ENCODE measurements at places on chromosomes 5 and 9. TPM values are rescaled to one million over a fixed set of nuclear protein-coding genes. Genes with fewer than 3 reads are reported as not detected.

- DNase-seq = peak; percentile 3
Measured at GRCh38 chr5:102865510-102866236, 110.6 kb downstream of the PAM start.

- no peak for DNase-seq
Measured at GRCh38 chr5:160565376-160565775, 143.7 kb downstream of the PTTG1 start.

DNA sequence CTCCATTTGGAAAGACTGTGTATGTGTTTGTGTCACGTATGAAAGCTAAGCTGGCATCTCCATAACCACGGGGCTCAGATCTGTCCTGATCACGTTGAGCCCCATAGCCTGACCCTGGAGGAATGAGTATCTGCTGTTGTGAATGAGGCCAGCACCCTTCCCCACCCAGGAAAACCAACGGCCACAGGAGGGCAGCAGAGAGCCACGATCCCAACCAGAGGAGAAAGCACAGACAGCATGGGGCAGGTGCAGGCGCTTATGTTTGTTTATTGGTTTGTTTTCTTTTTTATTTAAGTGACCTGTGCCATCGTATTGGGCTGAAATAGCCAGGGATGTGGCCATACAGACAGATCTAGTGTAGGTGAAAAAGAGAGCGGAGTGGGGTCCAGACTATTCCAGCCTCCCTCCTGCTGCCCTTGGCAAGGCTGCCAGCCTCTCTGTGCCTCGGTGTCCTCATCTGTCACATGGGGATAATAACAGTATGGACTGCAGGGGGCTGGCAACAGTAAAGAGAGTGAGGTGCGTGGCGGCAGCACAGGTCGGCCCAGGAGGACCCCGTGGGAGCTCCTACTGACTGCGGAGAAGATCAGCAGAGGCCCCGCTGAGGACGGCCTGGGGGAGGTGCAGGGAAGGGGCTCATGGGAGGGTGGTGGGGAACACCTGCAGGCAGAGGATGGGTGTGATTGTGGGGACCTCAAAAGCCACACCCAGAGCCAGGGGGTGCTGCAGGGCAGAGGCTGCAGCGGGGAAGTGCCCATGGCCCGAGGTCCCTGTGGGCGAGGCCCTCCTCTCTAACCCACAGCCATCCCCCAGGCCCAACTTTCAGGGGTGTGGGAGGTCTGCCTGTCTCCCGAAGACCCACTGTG is 12.1 kb downstream of the OR2V2 start:
- peak; percentile 89 for DNase-seq

GRCh38 chr5:123455095-123455494 is 31.9 kb upstream of the CEP120 start:
- no peak for DNase-seq

GRCh38 chr5:131538177-131538593 is 96.8 kb downstream of the RAPGEF6 start:
- peak; percentile 26 for DNase-seq

DNA sequence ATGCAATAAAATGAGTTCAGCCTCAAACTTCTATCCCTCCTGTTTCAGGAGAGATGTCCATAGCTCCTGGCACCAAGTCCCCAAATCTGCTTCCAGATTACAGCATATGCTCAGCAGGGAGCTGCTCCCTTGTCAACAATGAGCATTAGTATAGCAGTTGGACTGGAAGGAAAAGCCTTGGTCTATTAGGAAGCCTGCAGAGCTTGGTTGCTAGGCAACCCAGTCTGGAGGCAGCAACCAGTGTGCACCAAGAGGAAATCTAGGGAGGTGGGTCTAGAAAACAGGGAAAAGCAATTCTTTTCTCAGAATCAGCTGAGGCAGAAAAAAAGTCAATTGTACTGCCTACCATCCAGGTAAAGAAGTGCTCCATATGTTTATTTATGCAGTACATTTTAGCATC is 229.5 kb upstream of the NMUR2 start:
- no peak for DNase-seq

GRCh38 chr5:88269222-88269771 is 652 bp upstream of the TMEM161B start:
- DNase-seq = peak; percentile 37

GRCh38 chr5:34688015-34688810 is 32.1 kb downstream of the RAI14 start:
- DNase-seq = no peak

DNA sequence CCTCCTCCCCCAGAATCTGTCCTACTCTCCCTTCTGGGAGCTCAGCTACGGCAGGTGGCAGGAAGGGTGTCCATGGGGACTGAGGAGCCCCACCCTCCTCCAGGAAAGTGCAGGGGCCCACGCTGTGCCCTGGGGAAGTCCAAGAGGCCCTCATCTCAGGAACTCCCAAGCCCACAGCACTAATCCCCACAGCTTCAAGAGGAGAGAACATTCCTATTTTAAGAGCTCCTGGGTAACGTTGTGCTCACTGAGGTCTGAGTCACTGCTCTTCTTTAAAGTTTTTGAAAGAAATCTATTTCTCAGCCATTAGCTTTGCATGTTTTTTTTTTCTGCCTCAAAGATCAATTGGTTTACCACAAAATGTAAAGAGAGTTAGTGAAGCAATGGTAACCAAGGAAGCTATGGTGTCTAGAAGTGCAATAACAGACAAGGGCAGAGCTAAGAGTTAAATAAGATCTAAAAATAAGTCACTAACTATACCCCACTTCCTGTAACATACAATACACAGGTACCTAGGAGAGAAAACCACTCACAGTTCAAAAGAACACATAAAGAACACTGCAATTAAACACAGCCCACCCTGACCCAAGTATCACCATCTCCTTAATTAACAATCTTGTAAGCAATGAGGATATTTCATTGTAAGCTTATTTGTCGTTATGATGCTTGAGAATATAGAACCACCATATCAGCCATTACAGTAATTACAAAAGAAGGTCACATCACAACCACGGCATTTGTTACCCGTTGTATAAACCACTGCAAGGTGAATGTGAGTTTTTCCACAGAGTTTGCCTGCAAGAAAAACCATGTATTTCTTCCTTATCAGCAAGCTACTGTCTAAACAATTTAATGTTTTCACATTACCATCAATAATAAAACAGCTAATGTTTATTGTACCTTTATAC is 382.3 kb upstream of the SLC30A5 start:
- peak; percentile 51 for DNase-seq

DNA sequence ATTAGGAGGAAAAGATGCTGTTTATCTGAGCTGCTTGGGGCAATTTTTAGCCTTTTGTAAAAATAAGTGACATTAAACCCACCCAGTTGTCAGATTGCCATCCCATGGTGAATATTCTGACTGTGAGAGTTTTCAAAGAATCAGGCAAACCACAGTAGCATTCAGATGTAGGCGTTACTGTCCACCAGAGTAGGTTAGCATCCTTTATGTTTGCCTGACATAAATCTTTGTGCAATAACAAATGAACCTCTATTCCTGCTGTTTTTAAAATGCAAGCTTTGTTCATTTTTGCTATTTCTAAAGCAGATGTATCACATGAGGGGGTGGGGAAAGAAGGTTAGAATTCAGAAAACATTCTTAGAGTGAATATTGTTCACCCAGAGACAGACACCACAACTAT is 427.8 kb downstream of the CDH9 start:
- no peak for DNase-seq

DNA sequence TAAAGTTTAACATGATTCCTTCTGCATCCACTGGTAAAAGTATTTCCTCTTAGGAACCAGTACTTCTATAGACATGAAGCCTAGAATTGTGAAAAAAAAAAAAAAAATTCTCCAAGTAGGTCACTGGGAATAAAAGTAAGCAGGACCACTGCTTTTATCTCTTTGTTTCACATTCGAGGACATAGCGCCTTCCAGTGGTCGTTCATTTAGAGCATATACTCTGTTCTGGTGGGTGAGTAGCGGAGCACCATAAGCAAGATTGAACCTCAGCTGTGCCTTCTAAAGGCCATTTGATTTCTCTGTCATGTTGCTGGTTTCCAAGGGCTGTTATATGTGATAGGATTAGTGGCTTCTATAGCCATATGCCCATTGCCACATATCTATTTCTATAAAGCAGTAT is 393.1 kb downstream of the TMEM232 start:
- DNase-seq = no peak

DNA sequence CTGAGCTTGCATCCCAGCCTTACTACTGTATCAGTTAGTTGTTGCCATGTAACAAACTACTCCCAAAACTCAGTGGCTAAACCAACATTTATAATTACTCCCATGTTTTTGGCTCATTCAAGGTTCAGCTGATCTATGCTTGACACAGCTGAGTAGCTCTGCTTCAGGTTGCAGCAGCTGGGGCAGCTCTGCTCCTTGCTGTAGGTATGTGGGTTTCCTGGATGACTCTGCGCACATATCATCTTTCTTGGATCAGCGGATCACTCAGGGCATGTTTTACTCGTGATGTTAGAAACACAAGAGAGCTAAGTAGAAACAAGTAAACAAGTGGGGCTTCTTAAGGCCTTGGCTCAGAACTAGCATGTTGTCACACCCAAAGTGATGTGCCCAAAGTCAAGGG is 15.1 kb downstream of the TEK start:
- DNase-seq = no peak

DNA sequence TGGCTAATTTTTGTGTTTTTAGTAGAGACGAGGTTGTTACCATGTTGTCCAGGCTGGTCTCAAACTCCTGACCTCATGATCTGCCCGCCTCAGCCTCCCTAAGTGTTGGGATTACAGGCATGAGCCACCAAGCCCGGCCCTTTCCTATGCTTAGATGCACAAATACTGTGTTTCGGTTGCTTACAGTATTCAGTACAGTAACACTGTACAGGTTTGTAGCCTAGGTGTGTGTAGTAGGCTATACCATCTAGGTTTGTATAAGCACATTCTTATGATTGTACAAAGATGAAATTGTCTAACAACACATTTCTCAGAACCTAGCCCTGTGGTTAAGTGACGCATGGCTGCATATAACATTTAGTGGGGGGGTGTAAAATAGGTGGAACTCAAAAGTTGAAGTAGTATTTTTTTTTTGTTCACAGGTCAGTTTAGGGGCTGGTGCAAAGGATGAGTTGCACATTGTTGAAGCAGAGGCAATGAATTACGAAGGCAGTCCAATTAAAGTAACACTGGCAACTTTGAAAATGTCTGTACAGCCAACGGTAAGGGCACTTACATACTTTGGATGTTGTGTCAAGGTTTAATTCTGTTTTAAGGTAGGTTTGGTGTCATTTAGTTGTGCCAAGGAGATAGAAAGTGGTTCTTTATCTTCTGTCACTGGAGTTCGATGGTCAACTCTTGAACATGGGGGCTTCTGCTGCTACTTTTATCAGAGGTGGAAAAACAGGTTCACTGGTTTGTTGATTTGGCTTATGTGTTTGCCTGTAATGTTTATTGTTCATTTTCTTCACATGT is 3.4 kb downstream of the NPM1 start:
- DNase-seq = peak; percentile 24

DNA sequence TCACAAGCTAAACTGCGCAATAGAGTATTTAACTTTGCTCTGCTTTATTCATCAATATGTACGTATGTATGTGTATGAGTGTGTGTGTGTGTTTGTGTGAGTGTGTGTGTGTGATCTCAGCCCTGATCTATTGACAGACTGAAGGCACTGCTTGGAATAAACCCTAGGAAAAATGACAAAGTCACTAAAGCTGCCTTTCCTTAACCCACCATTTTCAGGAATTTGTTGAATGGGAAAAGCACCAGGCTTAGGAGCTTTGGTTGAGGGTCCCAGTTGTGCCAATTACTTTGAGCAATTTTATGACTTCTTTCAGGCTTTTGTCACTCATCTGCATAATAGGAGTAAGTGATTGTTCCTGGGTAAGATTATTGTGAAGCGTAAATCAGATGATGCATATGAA is 108.6 kb upstream of the TLR4 start:
- no peak for DNase-seq

DNA sequence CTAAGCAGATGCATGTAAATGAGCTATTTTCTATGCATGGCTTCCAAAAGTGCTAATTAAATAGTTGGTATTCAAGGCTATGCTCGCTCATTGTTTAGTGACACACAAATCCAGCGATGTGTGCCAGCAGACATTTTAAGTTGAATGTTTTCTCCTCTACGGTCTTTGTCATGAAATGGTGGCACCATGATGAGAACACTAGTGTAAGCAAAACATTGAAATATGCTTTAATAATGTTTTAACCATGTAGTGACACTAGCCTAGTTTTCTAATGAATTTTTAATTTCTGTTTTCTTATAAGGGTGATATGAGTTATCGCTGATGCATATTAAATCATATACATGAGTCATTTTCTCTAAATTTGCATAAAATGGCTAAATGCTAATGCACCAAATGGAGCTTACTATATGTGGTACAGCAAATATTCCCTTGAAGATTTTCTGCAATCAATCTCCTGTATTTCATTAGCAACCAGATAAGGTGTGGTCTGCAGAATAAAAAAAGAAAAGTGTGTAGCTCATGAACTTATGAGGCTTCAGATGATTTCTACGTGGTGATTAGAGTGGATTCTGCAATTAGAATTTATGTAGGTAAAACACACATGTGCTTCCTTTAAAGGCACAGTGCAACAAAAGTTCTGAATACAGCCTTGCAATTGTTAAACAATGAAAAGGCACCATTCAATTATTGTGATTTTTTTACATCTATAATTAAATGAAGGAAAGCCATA is 226.6 kb downstream of the MEF2C start:
- DNase-seq = no peak

GRCh38 chr5:57783693-57784092 is 301.1 kb upstream of the ACTBL2 start:
- DNase-seq = no peak

DNA sequence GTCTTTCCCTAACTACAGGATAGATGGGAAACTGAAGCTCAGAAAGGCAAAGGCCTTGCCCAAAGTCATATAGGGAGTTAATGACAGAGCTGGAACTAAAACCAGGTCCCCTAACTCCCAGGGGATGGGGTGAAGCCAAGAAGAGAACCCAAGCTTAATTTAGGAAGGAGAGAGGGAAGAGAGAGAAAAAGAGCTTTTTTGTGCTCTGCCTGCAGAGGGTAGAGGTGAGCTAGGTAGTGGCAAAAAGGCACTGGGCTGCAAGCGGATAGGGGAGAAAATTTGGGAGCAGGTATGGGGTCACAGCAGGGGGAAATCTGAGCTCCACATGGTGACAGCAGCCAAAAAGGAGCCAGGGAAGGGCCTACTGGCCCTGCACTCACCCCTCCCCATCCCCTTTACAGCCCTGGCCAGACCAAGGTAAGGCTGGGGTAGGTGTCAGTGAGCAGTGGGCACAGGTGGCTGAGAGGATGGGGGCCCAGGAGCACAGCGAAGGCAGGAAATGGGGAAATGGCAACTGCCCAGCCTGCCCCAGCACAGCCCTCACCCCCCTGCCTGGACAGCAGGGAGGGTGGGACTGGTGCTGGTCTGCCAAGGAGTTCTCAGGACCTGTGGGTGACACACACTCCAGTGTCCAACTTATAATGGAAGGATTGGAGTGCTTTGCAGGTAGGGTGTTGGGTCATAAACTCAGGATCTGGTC is 3.3 kb downstream of the ENHO start:
- DNase-seq = no peak

The ABCA2 gene
- 68.6 TPM for total RNA-seq

The OTULINL gene
- 24.7 TPM for total RNA-seq

The EGFL7 gene
- total RNA-seq = not detected

The DEPDC1B gene
- 0.19 TPM for total RNA-seq

The BAAT gene
- total RNA-seq = not detected

The RNF183 gene
- total RNA-seq = not detected

The CTNND2 gene
- total RNA-seq = not detected
